ENCODE measurements at places on chromosomes 3 and 15.

DNA sequence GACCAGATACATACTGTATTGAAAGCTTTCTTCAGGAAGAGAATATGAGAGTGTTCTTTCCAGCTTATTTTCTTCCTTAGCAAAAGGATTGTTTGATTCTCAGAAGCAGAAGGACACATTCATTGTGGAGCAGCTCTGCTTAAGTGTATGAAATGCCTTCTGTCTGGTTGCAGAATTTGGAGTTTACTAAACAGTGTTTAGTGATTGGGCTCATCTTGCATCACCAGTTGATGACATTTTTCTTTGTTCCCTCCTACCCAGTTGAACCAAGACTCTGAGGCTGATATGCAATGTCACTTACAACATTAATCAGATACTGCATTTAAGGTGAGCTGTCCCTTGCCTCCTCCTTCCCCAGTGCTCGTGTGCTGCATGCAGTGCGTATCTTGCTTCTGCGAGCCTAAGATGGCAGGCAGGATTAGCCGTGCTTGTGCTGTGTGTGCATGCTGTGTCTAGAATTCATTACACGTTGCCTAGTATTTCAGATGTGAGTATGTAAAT, 18.4 kb downstream of the ZBTB38 start:
- no peak for DNase-seq

DNA sequence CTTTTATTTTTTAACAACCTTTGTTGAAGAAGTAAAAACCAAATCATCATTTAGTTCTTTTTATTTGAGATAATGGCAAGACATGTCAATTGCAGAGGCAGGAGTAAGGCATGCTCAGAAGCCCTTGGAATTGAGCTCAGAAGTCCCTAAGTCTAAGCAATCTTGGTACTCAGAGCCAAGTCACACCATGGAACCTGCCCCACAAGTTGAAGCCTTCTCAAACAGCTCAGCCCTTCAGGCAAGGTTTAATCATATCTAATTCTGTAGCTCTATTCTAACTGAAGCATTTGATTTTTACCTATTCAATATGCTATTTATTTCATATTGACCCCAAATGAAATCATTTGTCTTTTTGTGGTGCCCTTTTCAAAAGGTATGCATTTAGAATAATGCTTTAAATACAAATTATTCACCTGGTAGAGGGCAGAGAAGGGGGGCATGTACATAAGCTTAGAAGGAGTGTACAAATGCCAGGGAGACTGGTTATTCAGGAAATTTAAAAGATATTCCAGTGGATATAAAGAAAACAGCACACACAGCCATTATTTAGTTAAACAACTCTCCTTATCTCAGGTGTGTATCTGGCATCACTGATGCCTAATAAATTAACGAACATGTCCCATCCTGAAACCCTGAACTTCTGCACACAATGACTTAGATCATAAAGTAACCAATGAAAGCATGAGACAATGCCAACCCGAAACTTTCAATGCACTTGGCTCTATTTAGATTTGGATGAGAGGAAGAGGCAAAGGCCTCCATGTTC, 26.2 kb upstream of the TOP2B start:
- DNase-seq = peak; percentile 48

DNA sequence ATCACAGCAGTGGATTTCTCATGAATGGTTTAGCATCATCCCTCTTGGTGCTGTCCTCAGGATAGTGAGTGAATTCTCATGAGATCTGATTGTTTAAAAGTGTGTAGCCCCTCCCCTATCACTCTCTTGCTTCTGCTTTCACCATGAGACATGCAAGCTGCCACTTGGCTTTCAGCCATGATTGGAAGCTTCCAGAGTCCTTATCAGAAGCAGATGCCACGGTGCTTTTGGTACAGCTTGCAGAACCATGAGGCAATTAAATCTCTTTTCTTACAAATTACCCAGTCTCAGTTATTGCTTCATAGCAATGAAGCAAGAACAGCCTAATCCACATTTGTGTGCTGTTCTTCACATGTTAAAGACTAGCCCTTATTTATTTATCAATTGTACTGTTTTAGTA, 495.2 kb upstream of the EPHA6 start:
- DNase-seq = no peak

- DNase-seq = no peak
Measured at GRCh38 chr15:82851981-82852511, 42.6 kb downstream of the WHAMM start.

- DNase-seq = no peak
Measured at GRCh38 chr3:194259982-194260766, 91.0 kb downstream of the CPN2 start.

DNA sequence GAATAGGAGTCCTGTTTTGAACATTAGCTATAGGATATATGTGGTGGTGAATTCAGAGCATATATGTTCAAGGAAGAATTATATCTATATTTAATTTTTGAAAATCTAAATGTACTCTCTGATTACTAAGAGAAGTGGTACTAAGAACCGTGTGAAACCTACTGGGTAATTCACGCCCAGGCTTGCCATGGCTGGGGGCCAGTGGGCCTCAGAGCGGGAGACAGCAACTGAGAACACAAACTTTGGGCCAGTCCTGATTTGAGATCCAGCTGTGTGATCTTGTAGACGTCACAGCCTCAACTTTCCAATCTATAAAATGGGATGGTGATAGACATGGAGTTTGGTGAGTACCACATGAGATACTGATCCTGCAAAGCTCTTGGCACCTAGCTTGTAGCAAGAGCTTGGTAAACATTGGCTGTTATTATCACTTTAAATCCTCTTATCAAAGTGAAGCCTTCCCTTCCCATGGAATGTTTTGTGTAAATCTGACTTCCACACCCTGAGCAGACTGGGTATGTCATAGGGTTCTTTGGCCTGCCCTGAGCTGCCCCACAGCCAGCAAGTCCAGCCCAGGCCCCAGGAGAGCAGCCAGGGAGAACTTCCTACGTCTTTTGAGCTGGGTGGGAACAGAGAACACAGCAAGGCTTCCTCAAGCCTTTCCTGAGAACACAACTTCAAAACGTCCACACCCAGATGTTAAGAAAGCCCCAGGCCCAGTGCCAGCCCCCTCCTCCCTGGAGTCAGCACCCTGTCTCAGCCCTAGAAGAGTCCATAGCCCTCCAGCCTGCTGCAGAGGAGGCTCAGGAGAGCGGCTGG, 8.2 kb upstream of the PAQR5 start:
- DNase-seq = no peak

- no peak for DNase-seq
Measured at GRCh38 chr15:85000937-85001336, 19.3 kb downstream of the PDE8A start.

GRCh38 chr3:154875142-154875541, 205.0 kb upstream of the MME start:
- no peak for DNase-seq

GRCh38 chr3:188507244-188507720, 353.3 kb downstream of the LPP start:
- no peak for DNase-seq

DNA sequence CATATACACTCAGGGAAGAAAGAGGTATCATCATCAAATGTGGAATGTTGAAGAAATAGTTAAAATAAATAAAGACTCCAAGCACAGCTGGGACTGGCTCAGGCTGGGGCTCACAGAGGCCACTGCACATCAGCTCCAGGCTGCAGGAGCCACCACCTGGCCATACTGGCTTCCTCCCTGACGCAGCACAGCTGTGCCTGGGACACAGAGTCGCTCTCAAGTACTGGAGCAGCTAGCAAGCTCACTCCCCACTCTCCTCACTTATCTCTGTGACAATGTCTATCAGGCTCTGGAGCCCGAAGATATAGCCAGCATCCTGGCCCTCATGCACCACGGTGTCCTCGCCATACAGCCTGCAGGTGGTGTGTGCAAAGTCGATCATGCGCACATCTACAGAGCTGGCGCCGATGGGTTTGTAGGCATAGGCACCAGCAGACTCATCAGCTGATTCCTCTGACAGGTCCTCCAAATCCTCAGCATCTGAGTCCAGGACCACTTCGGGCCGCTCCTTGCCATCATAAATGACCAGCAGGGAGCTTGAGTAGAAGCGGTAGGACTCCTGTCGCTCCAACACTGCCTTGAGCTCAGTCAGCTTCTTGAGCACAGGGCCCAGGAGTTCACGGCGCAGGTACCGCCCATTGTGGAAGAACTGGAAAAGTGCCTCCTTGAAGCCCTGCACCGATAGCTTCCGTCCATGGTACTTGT, 2.5 kb upstream of the NCKIPSD start:
- no peak for DNase-seq

DNA sequence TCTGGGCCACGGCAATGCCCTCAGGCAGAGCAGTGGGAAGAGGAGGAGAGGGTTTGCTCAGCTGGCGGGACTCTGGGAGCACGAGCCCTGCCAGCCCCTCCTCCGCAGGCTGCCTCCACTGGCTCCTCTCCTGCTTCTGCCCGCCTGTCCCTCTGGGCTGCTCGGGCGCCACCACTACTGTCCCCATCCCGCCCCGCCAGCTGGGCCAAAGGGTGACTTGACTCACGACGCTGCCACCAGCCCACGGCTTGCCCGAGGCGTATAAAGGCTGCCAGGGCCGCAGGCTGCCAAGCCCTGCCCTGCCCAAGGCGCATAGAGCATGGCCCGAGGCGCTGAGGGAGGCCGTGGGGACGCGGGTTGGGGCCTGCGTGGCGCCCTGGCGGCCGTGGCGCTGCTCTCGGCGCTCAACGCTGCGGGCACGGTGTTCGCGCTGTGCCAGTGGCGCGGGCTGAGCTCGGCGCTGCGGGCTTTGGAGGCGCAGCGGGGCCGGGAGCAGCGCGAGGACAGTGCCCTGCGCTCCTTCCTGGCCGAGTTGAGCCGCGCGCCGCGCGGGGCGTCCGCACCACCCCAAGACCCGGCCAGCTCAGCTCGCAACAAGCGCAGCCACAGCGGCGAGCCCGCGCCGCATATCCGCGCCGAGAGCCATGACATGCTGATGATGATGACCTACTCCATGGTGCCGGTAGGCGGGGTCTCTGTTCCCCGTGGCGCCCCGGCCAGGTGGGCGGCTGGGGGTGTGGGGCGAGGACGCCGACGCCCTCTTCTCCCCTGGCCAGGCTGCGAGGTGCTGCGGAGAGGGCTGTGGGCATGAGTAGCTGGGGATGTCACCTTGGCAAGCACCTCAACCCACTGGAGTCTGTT, at the start of gene GLDN:
TSS of gene GLDN (plus strand) at position 290 of the 861 bp plus-strand sequence. CDS start at position 320, 30 bp downstream.
- DNase-seq = no peak

- DNase-seq = no peak
Measured at GRCh38 chr3:56424336-56424735, 43.9 kb downstream of the ERC2 start.

- DNase-seq = no peak
Measured at GRCh38 chr3:15959434-15959811, 161.6 kb upstream of the ANKRD28 start.

GRCh38 chr3:8589880-8590556, 54.6 kb downstream of the SSUH2 start:
- peak; percentile 33 for DNase-seq

GRCh38 chr3:123652342-123652984, 67.6 kb upstream of the HACD2 start:
- peak; percentile 71 for DNase-seq

GRCh38 chr3:155102329-155102728, 22.2 kb downstream of the MME start:
- DNase-seq = no peak

- DNase-seq = no peak
Measured at GRCh38 chr15:70636540-70637165, 126.7 kb downstream of the UACA start.

DNA sequence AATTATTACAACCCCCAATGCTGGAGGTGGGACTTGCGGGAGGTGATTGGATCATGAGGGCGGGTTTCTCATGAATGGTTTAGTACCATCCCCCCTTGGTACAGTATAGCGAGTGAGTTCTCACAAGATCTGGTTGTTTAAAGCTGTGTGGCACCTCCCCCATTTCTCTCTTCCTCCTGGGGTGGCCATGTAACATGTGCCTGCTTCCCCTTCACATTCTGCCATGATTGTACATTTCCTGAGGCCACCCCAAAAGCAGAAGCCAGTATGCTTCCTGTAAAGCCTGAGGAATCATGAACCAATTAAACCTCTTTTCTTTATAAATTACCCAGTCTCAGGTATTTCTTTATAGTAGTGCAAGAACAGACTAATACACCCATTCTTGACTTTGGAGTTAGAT, 20.3 kb upstream of the PROK2 start:
- no peak for DNase-seq

- no peak for DNase-seq
Measured at GRCh38 chr3:189646853-189647542, 15.8 kb downstream of the TP63 start.

GRCh38 chr3:60551455-60552209, 699.6 kb downstream of the FHIT start:
- DNase-seq = no peak

DNA sequence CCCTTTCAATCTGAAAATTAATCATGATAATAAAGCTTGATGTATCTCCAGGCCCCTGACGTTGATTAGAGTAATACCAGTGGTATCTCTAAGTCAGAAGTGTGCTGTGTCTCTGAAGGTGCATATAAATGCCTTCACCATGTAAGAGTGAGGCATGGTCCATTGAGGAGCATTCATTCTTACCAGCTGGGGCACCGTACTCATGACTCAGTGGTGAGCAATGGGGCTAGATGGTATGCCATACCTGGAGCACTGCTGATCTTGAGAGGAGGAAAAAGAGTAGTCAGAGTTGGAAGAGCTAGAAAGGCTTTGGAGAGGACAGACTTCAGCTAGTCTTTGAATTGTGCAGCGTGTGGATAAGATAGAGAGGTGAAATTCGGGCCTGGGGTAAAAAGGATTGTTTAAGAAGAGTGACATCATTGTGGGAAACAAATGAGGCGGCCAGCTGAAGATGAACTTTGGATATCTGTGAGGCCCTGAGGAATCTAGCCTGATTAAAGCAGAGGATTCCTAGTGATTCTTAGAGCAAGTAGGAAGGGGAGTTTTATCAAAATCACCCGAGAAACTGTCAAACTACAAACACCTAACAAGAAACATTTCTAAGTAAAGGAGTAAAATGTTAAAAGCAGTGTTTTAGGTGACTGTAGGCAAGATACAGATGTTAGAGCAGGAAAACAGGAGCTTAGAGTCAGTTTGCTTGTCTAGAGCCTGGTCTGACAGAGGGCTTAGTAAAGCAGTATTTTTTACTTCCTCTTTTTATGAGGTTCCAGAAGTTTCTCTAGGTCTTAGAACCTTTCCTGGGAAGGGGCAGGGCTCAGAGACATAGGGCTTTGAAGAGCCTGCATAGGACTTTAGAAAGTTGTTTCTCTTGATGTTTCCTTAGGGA, 13.6 kb downstream of the TMOD3 start:
- DNase-seq = no peak

DNA sequence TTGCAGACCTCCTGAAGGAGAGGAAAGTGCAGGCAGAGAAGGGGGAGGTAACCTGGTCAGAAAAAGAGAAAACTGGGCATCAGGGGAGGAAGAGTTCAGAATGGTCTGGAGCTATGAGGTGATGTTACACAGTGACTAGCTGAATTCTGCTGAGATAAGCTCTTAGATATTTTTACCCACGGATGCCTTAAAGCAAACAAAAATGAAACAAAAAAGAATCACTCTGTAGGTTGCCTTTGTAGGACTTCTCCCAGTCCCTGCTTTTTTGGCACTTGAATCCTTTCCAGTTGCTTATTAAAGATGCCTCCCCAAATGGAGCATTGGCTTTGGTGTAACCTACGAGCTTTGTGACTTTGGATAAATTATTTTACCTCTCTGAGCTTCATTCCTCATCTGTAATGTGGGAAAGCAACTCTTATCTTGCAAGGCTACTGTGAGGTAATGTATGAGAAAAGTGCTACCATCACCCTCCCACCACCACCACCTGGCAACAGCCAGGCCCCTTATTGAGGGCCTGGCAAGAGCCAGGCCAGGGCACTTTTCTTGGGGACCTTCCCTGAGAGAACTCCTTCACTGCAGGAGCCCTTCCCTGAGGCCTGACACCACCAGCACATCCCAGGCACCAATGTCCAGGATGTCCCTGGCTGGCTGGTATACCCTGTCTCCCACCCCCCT, 2.7 kb downstream of the CCR1 start:
- no peak for DNase-seq
